GM12878 (cell line): ENCODE measurements at places on chromosomes 2 and 18. TPM values are rescaled to one million over a fixed set of nuclear protein-coding genes. Genes with fewer than 3 reads are reported as not detected.

DNA sequence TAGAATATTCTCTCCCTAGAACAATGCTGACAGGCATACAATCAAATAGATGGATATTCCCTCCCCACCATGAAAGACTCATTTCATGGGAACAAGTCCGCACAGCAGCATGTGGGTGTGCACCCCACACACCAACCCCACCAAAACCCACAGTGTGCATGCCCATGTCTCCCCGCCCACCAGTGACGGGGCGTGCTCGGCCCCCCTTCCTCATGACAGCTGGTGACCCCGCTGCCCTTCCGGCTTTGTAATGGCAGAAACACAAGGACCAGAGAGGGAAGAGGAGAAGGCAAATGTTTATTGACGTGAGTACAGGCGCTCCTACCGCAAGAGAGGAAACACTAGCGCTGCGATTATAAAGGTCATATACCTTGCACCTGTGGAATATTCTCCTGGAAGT lies 30.8 kb upstream of the ODC1 start:
- H3K4me1 ChIP-seq, result no peaks in the 10 kb centered on the region
- no peak overlapping the region for H3K27ac ChIP-seq

Gene RESP18
- not detected in 2 replicates for total RNA-seq

DNA sequence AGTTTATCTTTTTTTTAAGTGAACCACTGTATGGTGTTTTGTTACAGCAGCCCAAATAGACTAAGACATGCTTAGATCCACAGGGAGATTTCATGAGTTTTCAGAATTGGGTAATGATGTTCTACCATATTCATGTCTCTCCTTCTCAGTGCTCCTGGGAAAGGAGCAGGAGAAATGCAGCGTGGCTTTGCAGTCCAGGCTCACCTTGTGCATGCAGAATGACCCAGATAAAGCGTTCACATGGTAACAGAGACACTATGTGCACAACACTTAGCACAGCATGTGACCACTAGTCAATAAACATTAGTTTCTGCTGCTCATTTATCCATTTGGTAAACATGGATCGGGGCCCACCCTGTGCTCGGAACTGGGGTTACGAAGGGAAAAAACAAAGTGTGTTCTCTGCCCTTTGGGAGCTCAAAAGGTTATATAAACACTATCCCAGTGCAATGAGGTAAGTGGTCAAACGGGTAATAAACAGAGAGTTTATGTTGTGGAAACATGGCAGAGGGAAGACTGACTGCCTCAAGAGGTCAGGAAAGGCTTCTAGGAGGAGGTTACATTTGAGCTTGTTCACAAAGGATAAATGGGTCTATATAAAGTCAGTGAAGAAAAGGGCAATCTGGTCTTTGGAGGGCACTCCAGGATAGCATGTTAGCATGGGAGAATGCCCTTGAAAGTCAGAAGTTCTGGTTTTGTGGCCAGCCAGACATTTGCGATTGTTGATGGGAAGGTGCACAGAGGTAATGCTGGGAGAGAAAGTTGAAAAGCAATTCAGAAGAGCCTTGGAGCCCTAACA lies 299.2 kb downstream of the TDRD15 start:
- H3K27me3 ChIP-seq, result no peaks in the 10 kb centered on the region
- H3K4me3 ChIP-seq, result no peak overlapping the region
- H3K27ac ChIP-seq, result no peak overlapping the region
- no peaks in the 10 kb centered on the region for H3K4me1 ChIP-seq

Gene RBM45
- 12.8 and 13.9 TPM in 2 replicates for total RNA-seq

GRCh38 chr2:166775176-166775575 lies 113.1 kb upstream of the XIRP2 start:
- H3K4me1 ChIP-seq, result no peaks in the 10 kb centered on the region
- no peak for DNase-seq
- H3K27me3 ChIP-seq, result no peaks in the 10 kb centered on the region
- H3K27ac ChIP-seq, result no peak overlapping the region
- no peak overlapping the region for H3K4me3 ChIP-seq
